ENCODE measurements at places on chromosomes 2 and 18.

- H3K36me3 ChIP-seq: no peaks in the 10 kb centered on the region
- no peak overlapping the region for H3K27ac ChIP-seq
- peak overlapping the region; percentile 37 for H3K4me3 ChIP-seq
- peaks cover 34% of the 10 kb centered on the region for H3K4me1 ChIP-seq
- H3K27me3 ChIP-seq: peaks cover 56% of the 10 kb centered on the region
Observed at GRCh38 chr2:86790134-86790675, 508 bp downstream of the CD8A start.

DNA sequence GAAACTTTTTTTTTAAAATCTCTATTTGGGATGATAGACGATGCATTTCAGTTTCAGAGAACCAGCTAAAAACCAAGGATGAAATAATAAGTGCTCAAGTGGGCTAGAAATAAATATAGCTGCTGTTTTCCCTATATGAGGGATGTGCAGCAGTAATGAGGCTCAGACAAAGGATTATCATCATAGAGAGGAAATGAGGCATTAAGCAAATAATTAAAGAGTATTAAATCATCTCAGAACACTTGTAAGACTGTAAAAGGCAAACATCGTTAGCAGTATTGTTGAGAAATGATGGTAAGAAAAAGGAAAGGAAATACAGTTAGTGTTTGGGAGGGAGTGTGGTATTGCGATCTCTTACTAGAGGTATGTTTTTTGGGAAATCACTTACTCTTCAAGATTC lies 233.5 kb downstream of the TGIF1 start:
- H3K27ac ChIP-seq: no peak overlapping the region
- H3K4me3 ChIP-seq: no peak overlapping the region
- no peaks in the 10 kb centered on the region for H3K4me1 ChIP-seq
- H3K27me3 ChIP-seq: no peaks in the 10 kb centered on the region
- no peak for DNase-seq

- H3K27me3 ChIP-seq: peaks cover 100% of the 10 kb centered on the region
- H3K36me3 ChIP-seq: no peaks in the 10 kb centered on the region
- H3K27ac ChIP-seq: no peak overlapping the region
- no peak for DNase-seq
Observed at GRCh38 chr2:176088048-176088936, 4.2 kb upstream of the HOXD13 start.

DNA sequence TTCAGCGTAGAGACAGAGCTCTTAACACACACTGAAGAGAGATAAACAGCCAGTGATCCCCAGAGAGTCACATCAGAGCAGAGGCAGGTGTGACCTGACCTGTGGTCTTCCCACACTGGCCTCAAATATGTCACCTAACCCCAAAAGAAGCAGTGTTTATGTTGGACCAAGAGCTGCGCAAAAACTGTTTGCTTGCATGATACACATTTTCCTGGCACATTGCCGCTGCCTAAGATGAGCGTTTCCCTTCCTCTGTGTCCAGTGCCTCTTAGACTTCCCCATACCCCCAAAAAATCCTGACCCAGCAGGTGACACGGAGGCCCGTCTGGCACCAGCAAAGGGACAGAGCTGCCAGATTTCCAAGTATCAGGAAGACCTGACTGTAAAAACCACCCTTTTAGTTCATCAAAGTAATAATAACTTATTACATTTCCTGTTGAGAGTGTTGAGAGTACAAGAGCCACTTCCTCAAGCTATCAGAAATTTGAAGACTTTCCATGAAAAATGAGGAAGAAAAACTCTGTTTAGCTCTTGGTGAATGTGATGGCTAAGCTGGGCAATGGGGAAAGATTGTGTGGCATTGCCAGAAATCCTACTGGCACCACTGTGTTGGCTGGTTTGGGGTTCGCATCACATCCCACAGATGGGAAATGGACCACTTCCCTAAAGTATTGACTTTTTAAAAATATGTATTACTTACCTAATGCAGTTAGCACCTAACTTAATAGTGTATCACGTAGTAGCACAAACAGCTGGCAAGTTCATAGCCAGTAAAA lies 6.7 kb downstream of the TNFRSF11A start:
- DNase-seq: no peak
- no peak overlapping the region for H3K27ac ChIP-seq
- H3K36me3 ChIP-seq: no peaks in the 10 kb centered on the region
- H3K27me3 ChIP-seq: peaks cover 65% of the 10 kb centered on the region

Measured in esophagus muscularis mucosa (tissue), 4 donors.